NCI-H146 (cell line): ENCODE measurements at places on chromosomes 5 and 9.

GRCh38 chr5:21085791-21086190 is 1097.8 kb upstream of the CDH18 start:
- DNase-seq: no peak

- no peak for DNase-seq
Measured at GRCh38 chr9:121528642-121529041, 29.0 kb upstream of the GGTA1 start.

DNA sequence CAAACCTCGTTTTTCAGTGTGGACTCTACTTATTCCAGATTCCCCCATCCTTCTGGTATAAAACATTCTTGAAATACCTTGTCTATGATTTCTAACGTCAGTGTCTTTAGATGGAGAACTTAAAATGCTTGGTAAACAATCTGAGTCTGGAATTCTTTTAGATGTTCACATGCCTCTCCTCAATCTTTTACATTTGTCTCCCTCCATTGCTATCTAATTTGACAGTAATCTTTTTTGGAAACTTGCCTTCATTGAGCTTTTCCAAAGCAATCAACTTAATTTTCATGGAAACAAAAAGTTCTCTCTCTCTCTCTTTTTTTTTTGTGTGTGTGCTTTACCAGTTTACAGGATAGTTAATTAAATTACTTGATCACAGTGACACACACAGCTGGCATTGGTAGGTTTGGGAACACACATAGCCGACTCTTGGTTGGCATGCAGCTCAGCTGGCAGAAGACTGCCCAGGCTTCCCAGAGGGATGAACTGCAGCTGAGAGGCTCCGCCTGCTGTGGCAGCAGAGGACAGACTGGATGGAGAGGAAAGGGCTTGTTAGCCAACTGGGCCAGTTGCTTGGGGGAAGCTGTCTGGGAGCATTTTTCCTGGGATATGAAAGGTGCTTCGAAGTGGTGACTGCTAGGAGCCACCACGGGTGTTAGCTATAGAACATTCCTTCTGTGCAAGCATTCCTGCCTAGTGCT is 271.3 kb downstream of the ZSWIM6 start:
- peak; percentile 32 for DNase-seq

DNA sequence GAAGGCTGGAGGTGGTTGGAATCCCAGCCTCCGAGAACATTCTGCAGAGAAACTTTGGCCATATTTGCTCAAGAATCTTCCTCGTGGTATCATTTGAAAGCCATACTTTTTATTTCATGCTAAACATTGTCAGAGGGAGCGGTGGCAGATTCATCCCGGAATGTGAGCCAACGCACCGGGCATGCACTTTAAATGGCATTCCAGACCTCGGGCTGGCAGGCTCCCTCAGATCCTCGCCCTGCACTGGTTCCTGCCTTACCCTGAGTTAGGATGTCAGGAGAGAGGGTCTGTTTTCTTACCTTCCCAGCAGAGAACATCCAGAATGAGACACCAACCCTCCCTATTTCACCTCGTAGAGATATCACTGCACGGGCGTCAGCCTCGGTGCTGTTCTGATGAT is 33.8 kb downstream of the GDNF start:
- no peak for DNase-seq

DNA sequence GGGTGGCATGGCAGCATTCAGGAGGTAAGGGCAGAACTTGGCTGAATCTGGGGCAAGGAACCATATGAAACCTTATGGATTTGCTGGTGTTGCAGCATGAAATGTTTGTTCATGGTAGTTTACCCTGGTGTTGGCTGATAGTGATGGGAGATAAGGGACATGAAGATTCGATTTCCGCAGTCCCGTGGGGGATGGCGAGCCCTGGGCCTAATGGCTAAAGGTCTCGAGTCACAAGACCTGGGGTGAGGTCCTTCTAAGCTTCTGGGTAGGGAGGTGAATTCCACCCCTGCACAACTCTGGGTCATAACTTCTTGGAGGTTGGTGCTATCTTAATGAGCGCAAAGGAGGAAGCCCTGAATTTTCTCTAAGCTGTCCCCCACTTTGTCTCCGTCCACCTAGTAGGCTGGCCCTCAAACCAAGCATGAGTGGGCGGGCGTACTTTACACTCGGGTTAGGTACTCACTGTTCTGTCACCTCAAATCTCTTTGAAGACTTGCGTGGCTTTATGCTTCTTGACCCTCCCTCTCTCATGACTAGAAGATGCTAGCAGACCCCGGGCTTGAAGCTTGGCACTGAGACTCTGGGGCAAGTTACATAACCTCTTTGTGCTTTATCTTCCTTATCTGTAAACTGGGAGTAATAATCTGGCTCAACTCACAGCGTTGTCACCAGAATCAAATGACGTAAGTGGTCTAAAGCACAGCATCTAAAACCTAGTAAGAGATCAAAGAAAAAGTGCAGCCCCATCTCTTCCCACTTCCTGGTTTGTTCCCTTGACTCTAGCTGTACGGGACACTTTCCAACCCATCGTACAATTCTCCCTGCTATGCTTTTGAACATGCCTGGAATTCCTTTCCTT is 72.5 kb downstream of the BASP1 start:
- DNase-seq: no peak

GRCh38 chr9:35029241-35029640 is 39.7 kb downstream of the DNAJB5 start:
- DNase-seq: no peak
